ENCODE measurements at places on chromosomes 3 and 15.
A peak's percentile ranks its signal among the peaks of the same experiment; 100 is the strongest.

DNA sequence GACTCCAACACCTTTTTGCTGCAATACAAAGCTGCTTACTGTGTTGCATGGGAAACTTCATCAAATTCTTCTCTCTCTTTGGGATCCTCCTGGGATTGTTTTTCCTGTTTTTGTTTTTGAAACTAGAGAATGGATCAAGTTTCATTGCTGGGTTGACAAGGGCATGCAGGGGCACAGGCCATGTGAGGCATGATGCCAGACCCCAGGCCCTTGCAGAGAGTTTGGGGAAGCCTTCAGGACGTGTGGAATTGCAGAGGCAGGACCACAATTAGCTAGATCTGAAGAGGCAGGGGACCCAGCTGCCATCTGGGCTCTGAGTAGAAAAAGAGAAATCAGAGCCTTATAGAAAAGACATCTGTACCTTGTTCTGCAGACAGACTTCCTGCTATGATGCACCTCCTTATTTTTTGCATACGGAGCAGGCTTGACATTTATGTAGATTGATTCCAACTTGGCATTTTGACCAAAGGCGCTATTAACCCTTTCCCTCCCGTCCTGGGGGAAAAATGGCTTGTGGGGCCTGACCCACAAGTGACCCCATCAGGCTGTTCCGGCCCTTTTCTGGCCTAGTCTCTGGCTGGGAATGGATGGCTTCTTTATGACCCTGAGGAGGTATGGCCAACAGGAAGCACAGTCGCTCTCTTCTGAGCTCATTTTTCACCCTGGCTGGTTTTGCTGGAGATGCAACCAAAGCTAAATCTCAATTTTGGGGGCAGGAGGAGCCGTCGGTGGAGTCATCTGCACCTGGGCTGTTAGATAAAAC is 44.3 kb upstream of the CHRNB4 start:
- no peak for DNase-seq

- no peak for DNase-seq
Measured at GRCh38 chr3:151276038-151276686, 2.2 kb downstream of the P2RY14 start.

DNA sequence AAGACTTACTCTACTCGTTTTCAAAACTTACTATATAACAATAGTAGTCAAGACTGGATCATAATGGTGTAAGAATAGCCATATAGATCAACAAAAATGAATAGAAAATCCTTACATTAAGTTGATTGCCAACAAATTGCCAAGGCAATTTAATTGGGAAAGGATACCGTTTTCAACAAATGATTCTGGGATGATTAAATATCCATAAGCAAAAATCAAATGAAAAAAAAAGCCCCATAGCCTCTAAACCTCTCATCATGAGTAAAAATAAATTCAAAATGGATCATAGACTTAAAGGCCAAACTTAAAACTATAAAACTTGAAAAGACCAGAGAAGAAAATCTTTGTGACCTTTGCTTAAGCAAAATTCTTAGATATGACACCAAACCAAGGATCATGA is 5.3 kb upstream of the SNRK start:
- no peak for DNase-seq

GRCh38 chr3:43362961-43363360 is 76.6 kb downstream of the SNRK start:
- no peak for DNase-seq

- no peak for DNase-seq
Measured at GRCh38 chr3:20197775-20198174, 11.8 kb upstream of the SGO1 start.

GRCh38 chr15:70528816-70529215 is 234.5 kb downstream of the UACA start:
- no peak for DNase-seq

GRCh38 chr15:85314633-85315032 is 65.8 kb upstream of the AKAP13 start:
- no peak for DNase-seq

GRCh38 chr3:168531116-168531515 is 435.4 kb upstream of the GOLIM4 start:
- DNase-seq = no peak

DNA sequence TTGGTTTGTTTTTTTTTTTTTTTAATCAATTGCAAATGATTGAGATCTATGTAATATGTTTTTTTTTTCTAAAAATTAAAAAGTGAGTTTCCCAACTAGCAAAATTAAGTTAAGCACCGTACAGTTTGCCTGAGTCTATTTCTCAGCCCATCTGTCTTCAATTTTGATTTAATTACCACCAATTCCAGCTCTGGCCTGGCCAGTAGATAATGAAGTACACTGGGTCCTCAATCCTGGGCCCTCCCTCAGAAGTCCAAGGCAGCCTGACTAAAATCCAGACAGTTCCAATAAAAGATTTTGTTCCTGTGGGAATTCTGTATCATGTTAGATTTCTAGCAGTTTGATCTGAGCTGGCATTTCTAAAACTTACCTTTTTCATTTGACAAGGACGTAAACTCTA is 887.2 kb downstream of the NAALADL2 start:
- DNase-seq = no peak

DNA sequence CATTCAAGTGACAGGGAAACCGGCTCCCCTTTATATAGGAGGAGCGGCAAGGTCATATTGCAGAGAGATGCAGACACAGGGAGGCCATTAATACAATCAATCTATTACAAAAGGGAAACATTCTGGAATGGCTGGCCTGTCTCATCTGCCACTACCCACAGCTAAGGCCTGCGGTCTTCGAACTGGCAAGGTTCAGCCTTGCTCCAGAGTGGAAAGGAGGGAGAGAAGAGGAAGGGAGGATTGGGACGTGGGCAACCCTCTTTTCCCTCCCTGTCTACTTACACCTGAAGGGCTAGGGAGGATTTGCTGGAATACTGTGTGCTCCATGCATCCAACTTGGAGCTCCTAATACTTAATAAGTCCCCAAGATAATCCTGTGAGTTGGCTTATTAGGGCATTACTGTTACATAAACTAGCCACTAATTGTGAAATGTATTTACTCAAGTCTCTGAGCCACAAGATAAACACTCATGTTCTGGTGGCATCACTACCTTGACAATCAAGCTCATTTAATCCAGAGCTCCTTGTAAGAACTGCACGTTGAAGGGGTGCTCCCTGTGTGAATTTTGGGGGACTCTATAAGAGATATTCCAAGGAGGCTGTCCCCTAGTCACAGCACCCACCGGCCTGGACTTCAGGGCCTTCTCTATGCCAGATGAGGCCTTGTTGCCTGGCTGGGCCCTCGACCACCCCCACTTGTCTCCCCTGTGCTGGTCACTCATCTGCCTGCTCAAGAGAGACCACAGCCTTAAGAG is 19.7 kb upstream of the CCDC174 start:
- DNase-seq = no peak

DNA sequence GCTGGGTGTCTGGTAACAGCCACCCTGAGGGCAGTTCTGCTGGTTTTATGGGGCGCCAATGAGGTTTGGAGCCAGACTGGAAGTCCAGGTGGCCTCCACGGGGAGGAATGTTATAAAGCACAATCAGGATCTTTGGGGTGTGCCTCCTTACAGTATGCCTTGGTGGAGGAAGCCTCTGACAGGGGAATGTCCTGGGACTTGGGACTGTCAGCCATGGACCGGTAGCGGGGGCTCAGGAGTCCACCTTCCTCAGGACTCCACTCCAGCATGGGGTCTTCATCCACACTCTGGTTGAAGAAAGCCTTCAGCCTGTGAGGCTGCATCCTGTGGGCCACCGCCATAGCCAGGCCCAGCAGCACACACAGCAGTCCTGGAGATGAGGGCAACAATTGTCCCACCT is 4.9 kb downstream of the DUOXA2 start:
- no peak for DNase-seq

DNA sequence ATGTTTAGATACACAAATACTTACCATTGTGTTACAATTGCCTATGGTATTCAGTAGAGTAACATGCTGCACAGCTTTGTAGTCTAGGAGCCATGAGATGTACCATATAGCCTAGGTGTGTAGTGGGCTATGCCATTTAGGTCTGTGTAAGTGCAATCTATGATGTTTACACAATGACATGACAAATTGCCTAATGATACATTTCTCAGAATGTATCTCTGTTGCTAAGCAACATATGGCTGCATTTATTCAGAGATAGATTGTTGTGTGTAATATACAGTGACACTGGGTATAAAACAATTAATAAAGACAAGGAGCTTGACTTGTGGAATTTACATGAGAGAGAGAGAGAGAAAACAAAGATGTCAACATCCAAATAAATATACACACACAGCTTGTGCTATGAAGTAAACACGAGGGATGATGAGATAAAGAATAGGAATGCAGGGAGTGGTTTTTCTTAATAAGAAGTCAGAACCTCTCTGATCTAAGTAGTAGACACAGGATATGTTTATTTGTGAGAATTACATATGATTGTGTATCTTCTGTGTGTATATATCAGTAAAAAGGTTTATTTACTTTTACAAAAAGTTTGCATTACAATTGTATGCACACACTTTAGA is 110.0 kb downstream of the KCNAB1 start:
- no peak for DNase-seq

DNA sequence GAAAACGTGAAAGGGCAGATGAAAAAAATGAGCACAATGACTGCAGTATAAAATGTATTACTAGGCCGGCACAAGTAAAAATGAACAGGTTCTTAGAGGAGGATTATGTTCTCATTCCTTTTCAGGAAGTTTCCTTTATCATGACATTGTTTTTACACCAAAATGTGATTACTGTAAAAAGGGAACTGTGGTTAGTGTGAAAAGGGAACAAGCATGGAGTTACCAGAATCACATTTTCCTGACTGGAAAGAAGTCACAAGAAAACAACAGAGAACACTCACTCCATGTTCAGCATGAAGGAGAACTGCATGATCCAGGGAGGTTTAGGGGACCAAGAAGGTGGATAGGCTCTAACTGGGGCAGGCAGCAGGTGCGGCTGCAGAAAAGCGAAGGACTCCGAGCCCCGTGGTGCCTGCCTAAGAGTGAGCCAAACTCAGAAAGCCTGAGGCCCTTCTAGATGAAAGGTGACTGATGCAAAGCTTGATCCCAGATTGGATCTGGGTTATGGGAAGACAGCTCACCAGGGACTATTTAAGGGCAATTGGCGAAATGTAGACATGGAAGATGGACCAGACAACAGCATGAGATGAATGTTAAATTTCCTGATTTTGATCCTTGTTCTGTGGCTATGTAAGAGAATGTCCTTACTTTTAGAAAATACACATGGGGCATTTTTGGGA is 77.3 kb downstream of the CCR1 start:
- peak; percentile 54 for DNase-seq

DNA sequence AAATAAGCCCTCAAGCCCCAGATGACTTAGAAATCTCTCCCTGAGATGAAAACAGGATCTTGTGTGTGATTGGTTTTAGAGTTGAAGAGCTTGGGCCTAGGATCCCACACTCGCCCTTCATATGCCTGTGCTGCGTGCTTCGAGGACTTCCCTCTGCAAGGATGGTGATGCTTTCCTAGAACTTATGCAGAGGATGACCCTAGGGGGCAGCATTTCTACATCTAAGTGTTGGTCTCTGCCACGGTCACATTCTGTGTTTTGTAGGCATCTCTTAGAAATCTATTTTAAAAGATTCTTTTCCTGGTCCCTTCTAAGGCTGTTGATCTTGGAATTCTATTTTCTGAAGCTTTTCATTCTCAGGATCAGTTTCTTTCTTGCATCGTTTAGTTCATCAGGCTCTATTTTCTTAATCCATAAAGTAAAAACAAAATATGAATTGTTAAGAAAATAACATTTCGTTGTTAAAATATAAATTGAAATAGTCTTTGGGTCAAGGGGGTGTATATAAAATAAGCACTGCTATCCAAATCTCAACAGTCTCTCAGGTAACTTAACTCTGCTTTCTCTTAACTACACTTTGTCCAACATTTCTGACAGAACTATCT is 45.7 kb downstream of the WDR76 start:
- DNase-seq = peak; percentile 67

DNA sequence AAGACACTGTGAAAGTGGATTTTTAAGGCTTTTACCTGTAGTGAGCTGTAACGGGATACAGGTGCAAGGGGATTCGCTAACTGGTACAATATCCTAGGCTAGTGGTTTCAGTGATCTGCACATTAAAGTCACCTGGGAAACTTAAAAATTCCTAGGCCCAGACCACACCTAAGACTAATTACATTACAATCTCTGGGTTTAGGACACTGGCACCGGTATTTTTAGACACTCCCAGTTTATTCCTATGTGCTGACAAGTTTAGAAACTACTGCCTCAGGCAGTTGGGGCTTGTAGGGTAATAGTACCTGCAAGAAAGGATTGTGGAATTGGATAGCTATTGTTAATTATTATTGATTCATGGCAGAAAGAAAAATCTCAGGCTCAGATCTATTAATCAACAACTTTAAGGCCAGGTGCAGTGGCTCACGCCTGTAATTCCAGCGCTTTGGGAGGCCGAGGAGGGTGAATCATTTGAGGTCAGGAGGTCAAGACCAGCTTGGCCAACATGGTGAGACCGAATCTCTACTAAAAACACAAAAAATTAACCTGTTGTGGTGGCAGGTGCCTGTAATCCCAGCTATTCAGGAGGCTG is 50.4 kb upstream of the CASR start:
- no peak for DNase-seq

Measured in NB4 (cell line).